Stimulated activated CD4-positive, alpha-beta T cell treated with anti-CD3 and anti-CD28 coated beads, TNF-alpha, amount 100 ng/mL, for 4 hours (primary cell): ENCODE measurements at places on chromosomes 5 and 9.
A peak's percentile ranks its signal among the peaks of the same experiment; 100 is the strongest.

- peak; percentile 13 for DNase-seq
Measured at GRCh38 chr9:36092509-36093215, 43.9 kb upstream of the GLIPR2 start.

DNA sequence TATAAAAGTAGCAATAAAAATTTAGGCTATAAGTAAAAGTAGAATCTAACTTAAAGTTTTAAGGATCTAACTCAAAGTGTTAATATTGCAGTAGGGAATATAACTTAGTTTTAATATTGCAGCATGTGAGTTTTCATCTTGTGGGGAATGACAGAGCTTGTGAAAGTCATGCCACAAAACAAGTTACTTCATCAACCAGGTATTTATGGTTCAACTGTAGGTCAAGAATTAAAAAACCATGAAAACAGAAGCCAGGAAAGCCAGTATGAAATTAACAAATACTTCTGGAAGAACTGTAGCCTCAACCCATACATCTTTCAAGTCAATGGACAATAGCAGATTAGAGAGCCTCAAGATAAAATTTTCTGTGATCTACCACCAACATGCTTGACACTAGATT lies 19.0 kb downstream of the HMGCS1 start:
- DNase-seq = no peak

DNA sequence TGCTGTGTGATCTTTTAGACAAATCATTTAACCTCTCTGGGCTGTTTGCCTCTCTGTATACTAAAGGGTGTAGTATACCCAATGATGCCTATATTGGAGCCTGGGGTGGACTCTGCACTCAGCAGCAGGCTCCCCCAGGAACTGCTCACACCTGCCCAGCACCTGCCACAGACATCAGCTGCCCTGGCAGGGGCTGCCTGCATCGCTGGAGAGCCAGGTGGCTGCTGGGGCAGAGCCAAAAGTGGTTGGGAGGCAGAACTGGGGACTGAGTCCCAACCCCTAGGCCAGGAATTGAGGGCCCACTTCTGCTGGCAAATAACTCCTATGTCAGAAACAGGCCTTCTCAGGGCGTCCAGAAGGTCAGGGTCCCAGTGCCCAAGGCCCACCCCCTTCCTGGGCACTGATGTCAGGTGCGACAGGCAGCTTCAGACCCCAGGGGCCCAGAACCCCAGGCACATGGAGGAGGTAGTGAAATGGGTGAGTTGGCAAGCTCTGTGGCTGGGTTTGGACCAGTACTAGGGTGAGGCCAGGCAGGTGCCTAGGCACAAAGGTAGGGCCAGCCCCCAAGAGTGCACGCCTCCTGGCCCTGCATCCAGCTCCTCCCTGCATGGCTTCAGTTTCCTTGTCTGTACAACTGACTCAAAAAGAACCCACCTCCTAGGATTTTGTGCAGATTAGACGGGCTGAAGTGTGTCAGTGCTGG lies 5.8 kb downstream of the UNC5A start:
- DNase-seq = no peak

DNA sequence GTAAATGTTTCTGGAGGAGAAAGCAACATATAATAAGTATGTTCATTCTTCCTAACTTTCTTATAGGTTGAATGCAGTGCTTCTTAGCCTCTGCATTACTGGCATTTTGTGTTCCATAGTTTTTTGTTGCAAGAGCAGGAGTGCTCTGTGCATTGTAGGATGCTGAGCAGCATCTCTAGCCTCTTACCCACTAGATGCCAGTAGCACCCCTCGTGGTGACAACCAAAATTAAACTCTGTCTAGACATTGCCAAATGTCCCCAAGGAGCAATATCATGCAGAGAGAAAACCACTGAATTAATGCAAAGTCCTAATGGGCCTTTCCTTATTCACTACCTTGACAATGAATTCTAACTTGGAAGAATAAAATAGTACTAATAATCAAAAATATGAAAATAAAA lies 147.0 kb downstream of the GLIS3 start:
- DNase-seq = no peak

DNA sequence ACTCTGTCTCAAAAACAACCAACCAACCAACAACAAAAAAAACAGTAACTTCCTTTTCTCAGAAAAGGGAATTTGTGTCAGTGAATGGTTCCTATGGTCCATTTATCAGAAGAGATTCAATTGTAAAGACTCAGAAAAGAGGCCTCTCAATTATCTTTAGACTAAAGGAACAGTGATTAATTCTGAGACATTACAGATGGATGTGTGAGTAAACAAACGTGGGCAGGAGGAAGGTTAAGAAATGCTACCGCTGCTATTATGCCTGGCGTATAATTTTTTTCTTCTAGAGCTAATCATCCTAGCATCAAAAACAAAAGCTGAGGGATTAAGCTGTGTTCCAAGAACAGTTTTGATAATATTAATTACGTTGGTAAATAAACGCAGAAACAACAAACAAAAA lies 52.9 kb upstream of the JMY start:
- no peak for DNase-seq

DNA sequence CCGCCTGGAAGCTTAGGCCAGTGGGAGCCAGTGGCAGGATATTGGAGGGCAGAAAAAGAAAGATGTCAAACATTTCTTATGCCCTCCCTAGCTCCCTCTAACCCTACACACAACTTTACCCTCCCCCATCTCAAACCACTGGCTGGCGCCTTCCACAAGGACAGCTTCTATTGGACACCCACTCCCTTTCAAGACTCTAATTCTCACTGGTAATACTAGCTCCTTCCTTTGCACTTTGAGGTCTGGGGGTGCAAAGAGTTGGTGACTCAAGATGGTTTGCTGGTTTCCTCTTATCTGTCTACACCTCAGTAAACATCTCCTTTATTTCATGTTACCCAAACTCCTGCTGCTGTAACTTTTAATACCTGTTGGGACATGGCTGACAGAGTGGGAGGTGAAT lies 11.6 kb upstream of the ITGA1 start:
- DNase-seq = no peak

GRCh38 chr9:92293075-92293354 lies 482 bp downstream of the IARS1 start:
- no peak for DNase-seq

DNA sequence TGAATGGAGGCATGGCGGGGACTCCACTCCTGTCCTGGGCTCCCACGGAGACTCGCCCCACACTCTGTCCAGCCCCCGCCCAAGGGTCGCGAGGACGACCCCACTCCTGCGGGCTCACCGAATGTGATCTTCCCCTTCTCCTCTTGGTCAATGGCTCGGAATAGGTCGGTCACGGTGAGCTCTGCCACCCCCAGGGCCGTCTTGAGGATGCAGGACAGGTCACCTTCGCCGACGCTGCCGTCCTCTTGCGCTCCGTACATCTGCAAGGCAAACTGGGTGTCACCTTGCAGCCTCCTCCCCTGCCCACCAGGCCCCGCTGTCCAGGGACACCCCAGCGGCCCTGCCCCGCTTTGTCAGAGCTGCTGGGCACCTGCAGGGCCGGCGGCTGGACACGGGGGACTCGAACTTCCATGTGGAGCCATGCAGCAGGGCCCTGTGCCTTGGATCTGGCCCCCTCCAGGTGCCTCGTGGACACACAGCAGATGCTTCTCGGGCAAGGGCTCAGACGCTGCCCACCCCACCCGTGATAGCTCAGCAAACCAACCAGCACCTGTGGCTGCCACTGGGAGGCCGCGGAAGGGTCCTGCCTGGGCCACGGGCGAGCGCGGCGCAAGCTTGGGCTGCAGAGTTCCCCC lies 21.5 kb upstream of the SLC6A3 start:
- DNase-seq = no peak

GRCh38 chr5:10709409-10709808 lies 51.6 kb downstream of the DAP start:
- DNase-seq = no peak

DNA sequence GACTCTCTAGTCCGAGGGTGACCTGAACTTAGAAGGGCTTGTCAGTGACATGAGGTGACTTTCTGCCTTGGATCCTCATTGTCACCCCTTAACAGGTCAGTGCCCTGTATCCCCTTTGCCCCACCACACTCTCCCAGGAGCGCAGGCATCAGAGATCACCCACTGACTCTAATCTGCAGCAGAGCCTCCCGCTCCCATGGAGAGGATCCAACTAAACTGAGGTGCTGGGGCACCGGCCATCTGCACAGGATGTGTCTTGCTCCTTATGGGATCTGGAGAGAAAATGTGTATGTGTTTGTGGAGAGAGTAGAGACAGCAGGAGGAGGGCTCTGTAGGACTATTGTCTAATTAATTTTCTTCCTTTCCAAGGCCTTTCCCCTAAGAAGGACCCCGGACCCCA lies 213.7 kb downstream of the ROR2 start:
- no peak for DNase-seq
